ENCODE measurements at places on chromosomes 3 and 15.
A peak's percentile ranks its signal among the peaks of the same experiment; 100 is the strongest.

DNA sequence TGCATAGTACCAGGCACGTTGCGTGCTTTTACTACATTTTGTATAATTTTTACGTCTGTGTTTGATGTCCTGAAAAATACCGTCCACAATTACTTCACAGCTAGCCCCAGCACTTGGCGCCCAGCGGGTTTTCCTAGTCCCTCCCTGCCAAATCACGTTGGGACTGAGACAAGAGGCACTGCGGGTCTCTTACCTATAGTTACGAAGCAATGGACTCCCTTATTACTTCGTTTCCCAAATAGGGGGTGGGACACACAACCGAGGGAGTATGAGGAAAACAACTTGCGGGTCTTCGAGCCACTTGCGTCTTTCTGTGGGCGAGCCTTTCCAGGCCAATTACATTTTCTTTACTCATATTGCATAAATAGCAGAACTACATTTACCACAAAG lies 620 bp upstream of the CMSS1 start:
- DNase-seq = peak; percentile 17

DNA sequence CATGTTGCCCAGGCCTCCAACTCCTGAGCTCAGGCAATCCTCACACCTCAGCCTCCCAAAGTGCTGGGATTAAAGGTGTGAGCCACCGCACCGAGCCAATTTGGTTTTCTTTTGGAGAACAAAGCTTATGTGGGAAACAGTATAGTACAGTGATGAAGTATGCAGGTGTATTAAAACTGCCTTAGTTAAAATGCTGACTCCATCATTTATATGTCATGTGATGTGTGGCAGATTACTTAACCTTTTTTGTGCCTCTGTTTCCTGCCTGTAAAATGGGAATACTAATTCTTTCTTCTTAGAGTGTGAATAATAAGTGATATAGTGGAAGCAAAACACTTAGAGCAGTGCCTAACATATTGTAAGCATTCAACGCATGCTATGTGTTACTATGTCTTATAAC lies 48.0 kb upstream of the TEX55 start:
- DNase-seq = no peak

DNA sequence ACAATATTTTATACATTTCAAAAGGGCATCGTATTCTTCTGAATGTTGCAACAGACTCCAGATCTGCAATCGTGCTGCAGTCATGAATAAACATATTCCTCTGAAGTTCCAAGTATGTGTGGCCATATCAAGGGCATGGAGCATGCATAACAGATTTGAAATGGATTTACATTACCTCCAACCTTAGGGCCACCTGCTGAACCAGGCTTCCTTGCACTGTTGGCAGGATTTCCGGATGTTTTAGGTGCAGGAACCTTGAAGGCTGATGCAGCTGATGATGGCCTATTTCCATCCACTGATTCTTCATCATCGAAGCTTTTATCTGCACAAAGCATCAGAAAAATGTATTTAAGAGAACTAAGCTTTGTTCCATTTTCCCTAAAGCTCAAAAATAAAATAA lies 73.5 kb downstream of the CLASP2 start:
- no peak for DNase-seq

DNA sequence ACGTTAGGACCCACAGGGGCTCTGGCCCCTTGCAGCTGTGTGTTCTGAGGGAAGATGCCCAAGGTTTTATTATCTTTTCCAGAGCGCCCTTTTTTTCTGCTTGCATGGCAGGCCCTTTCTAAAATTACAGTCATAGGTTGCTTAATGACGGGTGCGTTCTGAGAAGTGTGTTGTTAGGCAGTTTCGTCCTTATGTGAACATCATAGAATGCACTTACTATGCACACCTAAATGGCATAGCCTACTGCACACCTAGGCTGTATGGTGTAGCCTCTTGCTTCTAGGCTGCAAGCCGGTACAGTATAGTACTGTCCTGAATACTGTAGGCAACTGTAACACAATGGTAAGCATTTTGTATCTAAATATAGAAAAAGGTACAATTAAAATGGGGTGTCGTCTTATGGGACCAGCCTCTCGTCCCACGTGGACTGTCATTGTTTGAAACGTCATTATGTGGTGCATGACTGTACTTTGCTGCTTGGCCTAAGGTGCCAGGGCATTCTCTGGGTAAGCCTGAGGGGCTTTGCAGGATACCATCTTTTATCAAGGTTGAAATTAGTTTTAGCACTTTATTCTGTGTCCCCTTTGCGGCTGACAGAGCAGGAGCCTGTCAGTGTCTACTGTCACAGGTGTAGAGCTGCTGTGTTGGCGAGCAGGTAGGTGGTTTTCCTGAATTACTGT lies 10.9 kb downstream of the KLF13 start:
- no peak for DNase-seq

DNA sequence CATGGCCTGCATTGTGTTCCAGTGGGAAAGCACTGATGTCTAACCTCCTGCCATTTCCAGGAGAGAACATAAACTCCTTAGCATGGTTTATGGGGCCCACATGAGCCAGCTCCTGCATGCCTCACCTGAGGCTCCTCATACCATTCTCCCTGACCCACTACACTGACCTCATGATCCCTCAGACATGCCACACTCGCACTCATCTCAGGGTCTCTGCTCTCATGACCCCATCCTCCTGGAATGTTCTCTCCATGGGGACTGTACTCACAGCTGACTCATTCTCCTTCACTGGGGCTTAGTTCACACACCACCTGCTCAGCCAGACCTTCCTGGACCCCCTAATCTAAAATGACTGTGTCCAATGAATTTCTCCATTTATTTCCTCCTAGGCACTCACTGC lies 4.0 kb upstream of the LMCD1 start:
- peak; percentile 73 for DNase-seq

DNA sequence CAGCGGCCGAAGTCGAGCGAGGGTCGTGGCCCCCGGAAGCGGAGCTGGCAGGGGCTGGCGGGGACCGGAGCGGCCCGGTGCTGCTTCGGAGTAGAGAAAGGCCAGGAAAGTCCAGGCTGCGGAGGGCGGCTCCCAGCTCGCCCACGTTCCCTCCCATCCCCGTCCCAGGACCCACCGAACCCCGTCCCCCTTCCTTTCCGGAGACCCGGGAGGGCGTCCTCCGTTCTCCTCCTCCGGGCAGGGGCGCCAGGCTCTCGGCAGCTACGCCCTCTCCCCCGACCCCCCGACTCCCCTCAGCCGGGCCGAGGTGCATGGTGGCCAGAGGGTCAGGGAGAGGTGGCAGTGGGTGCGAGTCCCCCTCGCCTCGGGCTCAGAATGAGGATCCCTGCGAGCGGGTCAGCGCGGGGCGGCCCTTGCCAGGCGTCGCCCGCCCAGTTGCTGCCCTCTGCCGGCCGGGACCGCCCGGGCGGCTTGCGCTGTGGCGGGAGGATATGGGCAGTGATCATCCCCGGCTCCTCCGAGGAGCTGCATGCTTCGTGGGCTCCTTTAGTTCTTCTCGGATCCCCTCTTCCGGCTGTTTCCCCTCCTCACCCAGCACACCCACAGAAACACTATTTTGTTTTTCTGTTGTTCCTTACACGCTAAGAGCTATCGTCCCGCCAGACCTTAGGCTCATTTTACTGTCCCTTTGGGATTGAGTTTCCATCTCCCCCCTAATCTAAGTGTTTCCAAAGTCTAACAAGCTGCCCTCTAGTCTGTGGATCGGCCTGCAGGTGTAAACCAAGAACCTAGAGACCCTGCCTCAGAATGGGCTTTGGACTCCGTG lies 744 bp upstream of the ALDH1A2 start:
- DNase-seq = peak; percentile 42

GRCh38 chr3:39136533-39137434 lies 16.6 kb downstream of the CSRNP1 start:
- no peak for DNase-seq

- DNase-seq = no peak
These were observed 6.8 kb upstream of the TRIM69 start for GRCh38 chr15:44729408-44730127.

DNA sequence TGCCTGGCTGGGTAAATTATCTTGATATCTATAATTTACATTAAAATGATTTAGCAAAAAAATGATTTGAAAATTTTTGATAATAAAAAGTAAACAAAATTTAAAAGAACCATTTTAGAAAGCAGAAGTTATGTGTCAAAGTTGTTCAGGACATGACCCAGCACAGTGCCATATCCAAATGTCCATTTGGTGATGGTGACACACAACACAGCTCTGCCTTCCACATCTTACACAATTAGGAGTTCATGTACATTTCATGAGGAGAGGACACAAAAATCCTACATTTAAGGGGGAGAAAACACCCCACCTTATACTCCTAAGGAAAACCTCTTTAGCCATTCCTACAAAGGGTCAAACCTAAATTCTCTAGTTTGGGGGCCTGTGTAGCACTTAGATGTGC lies 10.7 kb upstream of the UBE2E1 start:
- DNase-seq = no peak

- no peak for DNase-seq
These were observed 6.5 kb downstream of the ZNF589 start for GRCh38 chr3:48247401-48247811.

- DNase-seq = no peak
These were observed 33.5 kb downstream of the SV2B start for GRCh38 chr15:91133511-91133910.

GRCh38 chr15:65171428-65171827 lies 13.7 kb downstream of the CLPX start:
- DNase-seq = peak; percentile 96

DNA sequence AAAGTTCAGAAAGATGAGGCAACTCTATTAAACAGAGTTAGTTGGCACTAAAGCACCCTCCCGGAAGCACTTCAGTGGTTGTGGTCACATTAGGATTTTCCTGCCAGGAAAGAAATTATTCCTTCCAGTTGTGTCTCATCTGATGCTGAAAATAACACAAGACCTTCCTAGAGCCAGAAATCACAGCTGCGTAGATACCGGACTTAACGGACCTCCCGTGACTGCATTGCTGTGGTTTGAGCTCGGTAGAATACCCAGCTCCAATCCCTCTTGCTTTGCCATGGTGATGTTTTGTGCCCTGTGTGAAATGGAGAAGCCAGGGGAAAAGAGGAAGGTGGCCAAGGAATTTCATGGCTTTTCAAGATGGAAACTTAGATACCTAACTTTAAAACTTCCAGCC lies 215.0 kb upstream of the IGF1R start:
- no peak for DNase-seq

GRCh38 chr3:190339130-190339529 lies 16.9 kb upstream of the CLDN1 start:
- peak; percentile 31 for DNase-seq

GRCh38 chr3:60588806-60589205 lies 662.4 kb downstream of the FHIT start:
- peak; percentile 57 for DNase-seq

GRCh38 chr3:124516333-124516732 lies 213.9 kb upstream of the UMPS start:
- DNase-seq = no peak

DNA sequence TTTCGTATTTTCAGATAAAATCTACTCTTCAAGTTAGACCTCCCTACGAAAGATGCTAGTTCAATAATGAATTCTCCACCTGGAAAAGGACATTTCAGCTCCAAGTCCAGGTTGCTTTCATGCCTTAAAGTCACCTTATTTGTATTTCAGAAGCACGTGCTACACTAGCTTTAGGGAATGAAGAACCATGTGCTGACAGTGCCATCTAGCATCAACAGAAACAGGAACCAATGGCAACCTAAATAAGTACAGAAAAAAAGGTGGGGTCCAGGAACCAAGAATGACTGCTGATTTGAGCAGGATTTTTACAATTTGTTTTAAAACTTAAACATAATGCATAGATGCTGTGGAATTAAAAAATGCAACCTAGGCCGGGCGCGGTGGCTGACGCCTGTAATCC lies 77.6 kb upstream of the SNRPN start:
- DNase-seq = no peak

- DNase-seq = peak; percentile 92
These were observed 105.8 kb upstream of the MYZAP start for GRCh38 chr15:57485869-57486268.

DNA sequence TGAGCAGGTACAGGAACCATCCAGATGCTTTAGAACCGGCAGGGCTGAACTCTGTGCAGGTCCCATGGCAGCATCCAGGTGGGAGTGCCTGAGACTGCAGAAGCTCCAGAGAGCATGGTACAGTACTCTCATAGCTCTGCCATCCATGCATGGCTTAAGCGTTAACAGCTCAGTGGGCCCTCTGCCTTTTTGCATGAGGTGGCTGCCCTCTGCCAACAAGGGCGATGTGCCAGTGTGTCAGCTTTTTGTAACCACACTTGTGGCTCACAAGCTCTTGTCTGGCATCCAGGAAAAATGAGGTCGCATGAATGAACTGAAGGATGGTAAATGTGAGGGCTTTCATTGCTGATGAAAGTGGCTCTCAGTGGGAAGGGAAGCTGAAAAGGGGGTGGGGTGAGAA lies 950.1 kb downstream of the DIPK2A start:
- no peak for DNase-seq

DNA sequence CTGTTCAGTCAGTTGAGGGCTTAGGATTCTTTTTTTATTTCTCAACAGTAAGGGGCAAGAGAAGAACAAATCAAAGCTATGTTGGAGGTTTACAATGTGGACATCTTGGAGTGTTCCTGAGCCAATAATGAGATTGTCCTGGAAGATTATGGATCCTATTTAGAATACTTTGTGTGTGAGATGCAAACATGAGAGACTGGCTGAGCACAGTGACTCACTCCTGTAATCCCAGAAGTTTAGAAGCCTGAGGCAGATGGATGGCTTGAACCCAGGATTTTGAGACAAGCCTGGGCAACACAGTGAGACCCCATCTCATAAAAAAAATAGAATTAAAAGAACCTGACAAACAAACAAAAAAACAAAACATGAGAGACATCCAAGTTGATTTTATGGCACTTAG lies 351.6 kb downstream of the GAP43 start:
- DNase-seq = no peak

- no peak for DNase-seq
These were observed 57.5 kb upstream of the ZBED2 start for GRCh38 chr3:111652492-111653180.

DNA sequence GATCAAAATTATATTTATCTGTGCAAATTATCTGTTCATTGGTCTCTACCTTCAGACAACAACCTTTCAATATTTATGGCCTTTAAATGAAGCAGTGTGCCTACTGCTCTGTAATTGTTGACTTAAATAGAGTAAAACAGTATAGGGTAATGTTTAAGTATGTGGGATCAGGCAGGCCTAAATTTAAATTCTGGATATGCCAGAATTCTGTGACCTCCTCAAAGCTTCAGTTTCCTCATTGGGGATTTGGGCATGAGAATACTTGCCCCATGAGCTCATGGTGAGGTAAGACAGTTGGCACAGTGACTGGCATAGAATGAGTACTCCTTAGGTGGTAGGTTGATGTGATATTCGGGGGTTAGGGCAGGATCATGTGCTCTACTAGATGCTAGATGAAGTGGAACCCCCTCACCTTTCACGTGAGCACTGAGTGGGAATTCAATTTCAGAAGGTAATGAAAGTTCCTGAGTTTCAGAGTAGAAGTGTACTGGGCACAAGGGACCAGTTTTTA lies 14.9 kb downstream of the ARL8B start:
- no peak for DNase-seq

DNA sequence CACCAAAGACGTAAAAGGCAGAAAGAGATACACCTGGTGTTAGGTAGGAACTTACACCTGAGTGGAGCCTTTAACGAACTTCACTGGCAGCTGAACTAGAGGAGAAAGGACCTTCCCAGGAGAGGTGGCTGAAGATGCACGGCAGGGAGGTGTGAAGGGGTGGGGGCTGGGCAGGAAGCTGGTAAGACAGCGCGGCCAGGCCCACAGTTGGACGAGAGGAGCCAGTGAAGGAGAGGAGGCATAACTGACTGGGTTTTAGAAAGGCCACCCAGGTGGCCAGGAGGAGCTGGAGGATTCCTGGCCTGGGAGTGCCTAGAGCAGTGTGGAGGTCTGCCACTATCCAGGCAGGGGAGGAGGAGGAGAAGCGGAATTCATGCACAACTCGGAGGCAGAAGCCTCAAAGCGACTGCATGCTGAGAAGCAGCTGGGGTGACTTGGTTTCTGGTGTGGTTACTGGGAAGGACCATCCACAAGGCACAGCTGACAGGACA lies 51.9 kb downstream of the SLC41A3 start:
- no peak for DNase-seq

All from trophoblast cell (in vitro differentiated cells and primary cell).